ENCODE measurements at places on chromosomes 2 and 18.

GRCh38 chr2:196113061-196113974, 44.7 kb upstream of the DNAH7 start:
- no peak for DNase-seq

DNA sequence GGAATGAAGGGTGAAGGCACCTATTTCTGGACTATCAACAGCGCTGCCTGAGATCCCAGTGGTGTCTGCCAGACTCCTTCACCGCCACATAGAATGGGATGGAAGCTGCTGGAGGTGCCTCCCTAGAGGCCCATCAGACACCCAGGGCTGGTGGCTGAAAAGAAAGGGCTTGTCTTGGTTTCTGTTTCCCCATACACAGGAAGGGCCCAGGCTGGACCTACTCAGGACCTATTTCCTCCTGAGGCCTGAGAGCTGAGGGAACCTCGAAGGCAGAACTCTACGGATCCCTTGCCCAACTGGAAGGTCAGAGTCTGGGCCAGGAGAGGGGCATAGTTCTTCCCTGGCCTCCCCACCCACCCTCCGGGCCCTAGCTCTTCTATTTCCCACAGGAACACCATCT, 2.9 kb upstream of the CLEC4F start:
- no peak for DNase-seq

GRCh38 chr2:68253219-68254068, 1.1 kb upstream of the PPP3R1 start:
- DNase-seq = no peak

- no peak for DNase-seq
Observed at GRCh38 chr2:11867926-11868325, 121.5 kb downstream of the LPIN1 start.

- DNase-seq = no peak
Observed at GRCh38 chr2:63514237-63514716, 74.0 kb downstream of the WDPCP start.

GRCh38 chr2:207711750-207712530, 500 bp downstream of the CCNYL1 start:
- peak; percentile 69 for DNase-seq

DNA sequence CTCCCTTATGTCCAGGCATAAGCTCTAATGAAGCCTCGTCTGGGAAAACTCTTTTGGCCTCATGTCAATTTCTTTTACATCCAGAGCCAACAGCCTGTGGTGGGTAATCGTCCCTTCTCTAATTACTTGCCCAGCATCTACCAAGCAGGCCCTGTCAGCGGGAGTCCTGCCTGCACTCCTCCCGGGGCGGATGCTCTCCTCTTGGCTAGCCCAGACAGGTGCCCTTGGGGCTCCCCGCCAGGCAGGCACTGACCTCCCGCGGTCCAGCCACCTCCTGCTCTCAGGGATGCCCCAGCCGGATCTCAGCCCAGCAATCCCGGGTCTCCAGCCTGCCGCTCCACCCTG, 74.2 kb downstream of the NCAPH start:
- peak; percentile 71 for DNase-seq

DNA sequence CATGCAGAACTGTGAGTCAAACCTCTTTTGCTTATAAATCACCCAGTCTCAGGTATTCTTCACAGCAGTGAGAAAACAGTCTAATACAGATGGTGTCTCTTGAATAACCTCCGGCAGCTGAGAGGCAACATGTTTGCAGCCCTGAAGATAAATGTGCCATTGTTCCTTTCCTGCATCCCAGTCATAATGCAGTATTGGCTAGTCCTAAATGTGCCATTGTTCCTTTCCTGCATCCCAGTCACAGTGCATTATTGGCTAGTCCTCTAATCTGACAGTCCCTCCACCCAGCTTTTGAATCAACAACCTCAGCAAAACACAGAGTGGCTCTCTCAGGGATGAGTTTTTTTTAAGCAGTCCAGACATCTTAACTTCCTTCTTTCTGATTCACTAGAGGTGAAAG, 550.7 kb downstream of the RIT2 start:
- no peak for DNase-seq

DNA sequence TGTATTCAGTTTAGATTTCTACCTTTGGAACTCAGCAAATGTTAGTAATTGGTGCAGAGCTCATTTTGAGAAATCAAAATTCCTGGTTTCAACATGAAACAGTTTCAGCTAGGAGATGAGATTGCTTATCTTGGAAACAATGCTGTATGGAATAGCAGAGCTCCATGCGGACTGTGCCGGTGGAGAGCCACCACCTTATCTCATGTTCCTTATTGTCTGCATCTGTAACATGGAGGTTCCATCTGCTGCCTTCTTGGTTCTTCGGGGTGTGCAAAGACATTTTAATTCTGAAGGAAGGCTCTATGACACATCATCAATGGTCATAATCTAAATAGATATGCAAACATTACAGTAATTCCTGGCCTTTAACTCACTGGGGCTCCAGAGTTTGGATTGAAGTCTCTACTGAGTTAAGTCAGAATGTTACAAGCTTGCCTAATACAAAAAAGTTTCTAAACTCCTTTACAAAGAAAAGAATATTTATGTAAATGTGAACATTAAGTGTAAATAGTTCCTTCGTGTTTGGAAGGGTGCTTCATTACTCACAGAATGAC, 65.3 kb downstream of the PRKRA start:
- DNase-seq = no peak

DNA sequence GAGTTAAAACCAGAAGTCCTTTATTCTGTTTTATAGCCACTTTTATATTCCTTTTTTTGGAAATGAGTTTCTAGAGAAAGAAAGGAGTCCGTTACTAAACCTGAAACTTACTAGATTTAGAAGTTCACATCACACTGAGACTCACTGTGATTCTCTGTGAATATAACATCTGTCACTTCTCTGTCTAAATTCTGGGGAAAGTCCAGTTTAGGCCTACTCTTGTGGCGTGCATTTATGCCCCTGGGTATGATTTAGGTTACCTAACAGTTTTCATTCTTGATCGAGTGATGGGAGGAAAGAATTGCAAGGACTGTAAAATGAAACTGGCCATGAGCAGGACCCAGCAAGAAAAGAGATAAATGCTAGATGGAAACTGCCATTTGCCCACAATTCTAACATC, 449.6 kb downstream of the SPAG16 start:
- DNase-seq = no peak

DNA sequence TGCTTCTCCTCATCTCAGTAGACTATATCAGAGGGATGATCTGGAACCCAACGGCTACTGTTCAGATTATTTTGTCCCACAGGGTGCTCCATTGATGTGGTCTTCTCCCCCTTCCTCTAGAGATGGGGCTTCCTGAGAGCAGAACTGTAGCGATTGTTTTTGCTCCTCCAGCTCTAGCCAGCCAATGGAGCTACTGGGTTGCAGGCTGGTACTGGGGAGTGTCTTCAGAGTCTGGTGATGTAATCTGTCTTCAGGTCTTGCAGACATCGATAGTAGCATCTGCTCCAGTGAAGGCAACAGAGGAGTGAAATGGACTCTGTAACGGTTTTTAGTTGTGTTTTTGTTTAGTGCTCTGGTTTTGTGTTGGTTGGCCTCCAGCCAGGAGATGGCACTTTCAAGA, 621.9 kb downstream of the RNF144A start:
- no peak for DNase-seq

DNA sequence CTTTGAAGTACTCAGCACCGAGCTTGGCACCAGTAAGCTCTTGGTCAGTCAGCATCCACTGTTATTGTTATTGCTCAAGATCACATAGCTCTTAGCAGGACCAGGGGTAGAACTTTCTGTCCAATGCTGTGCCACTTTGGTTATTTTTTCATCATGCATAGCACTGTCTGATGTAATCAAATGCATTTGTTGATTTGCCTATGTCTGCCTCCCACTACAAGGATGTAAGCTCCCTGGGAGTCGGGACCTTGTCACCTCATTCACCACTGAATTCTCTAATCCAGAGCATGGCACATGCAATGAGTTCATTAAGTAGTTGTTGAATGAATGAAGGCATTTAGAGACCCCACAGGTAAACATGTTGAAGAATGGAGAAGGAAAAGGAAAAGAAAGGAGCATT, 29.0 kb upstream of the DLX1 start:
- no peak for DNase-seq
